ENCODE measurements at places on chromosomes 2 and 18.

- DNase-seq, result peak; percentile 33
Measured at GRCh38 chr2:241882091-241882625, 12.6 kb downstream of the RTP5 start.

DNA sequence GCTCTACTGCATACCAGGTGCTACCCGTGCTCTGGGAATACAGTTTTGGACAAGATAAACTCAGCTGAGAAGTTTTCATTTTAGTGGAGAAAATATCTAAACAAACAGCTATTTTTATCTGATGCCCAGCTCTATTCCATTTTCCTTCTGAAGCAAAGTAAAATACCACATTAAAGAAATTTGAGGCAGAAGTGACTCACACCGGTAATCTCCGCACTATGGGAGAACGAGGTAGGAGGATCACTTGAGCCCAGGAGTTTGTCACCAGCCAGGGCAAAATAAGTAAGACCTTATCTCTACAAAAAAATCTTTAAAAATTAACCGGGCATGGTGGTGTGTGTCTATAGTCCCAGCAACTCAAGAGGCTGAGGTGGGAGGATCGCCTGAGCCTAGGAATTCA, 416.2 kb upstream of the LYPD1 start:
- no peak for DNase-seq

DNA sequence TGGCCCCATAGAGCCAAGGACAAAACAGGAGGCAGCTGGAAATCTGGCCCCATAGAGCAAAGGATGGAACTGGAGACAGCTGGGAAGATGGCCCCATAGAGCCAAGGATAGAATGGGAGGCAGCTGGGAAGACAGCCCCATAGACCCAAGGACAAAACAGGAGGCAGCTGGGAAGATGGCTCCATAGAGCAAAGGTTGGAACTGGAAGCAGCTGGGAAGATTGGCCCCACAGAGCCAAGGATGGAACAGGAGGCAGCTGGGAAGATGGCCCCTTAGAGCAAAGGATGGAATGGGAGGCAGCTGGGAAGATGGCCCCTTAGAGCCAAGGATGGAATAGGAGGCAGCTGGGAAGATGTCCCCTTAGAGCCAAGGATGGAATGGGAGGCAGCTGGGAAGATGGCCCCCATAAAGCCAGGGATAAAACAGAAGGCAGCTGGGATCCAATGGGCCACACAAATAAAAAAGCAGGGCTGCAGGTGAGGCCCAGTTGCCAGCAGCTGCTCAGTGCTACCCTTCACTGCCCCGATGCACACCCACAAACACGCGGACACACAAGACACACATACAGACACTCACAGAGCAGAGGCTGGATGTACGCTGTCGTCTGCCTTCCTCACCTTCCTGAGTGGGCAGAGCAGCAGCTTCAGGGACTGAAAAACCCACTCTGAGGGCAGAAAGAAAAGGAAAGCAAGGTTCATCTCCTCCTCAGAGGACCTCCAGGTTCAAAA, 505.4 kb upstream of the MYT1L start:
- no peak for DNase-seq

DNA sequence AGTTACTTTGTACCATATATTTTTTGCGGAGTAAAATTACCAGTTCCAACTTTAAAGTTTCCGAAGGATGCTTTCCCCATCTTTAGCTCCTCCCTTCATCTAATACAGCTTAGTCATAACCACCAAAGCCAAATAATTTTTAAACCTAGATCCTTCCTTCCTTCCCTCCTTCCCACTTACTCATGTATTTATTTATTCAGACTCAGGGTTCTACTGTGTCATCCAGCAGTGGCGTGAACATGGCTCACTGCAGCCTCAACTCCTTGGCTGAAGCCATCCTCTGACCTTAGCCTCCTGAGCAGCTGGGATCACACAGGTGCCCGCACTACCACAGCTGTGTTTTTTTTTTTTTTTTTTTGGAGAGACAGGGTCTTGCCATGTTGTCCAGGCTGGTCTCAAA, 4.4 kb downstream of the LPIN2 start:
- DNase-seq, result no peak

DNA sequence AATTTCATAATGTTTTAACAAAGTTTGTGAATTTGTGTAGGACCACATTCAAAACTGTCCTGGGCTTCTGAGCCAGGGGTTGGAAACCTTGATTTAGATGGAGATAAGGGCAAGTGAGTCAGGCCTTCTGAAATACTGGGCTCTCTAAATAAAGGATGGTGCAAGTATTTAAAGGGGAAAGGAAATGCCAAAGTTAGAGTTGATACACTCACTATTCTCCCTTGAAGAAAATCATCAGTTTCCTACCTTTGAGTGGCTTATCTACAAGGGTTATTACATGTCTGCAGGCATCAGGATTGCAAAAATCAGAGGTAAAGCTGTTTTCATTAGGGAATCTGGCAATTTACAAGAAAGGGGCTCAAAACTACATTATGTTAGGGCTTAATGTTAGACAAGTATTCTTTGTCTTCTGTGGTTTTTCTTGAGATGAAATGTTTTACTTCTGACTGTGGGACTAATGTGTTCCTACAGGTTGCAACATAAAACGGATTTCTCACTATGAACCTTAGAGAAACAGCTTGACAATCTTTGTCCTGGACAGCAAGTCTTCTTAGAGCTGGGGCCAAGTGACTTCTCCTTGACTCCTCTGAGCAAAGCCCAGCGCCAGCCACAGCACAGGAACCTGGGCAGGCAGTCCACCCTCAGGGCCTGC, 31.1 kb downstream of the RNU4ATAC start:
- DNase-seq, result no peak

GRCh38 chr2:105338020-105338385, 663 bp downstream of the C2orf49 start:
- DNase-seq, result no peak

DNA sequence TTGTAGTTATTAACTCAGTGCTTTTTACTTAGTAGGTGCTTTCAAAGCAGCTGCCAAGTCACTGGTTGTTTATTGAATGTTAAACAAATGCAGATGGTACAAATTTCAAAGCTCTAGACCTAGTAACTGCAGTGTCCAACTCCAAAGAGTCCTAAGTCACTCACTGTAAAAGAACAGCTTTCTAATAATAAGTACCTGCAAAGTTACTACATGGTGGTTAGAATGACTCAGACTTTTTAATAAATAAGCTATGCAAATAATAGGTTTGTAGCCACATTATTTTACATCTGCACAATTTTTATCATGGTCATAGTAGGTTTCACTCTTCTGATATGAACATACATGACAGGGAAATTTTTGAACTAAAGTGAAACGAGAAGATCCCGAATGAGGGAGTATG, 1620.4 kb upstream of the CELF4 start:
- DNase-seq, result no peak

GRCh38 chr2:208406474-208407451, at the start of gene PTH2R:
Gene PTH2R, plus strand, starts transcription at chr2:208406792. Its CDS starts 252 bp downstream, at chr2:208407044.
- peak; percentile 36 for DNase-seq

Data from NCI-H524 (cell line).